ENCODE measurements at places on chromosomes 6 and 20. TPM values are rescaled to one million over a fixed set of nuclear protein-coding genes. Genes with fewer than 3 reads are reported as not detected.

- no peak for DNase-seq
Measured at GRCh38 chr6:105781248-105781647, 304.9 kb upstream of the PRDM1 start.

The GJA10 gene
- not detected for total RNA-seq

The RSPO4 gene
- not detected for total RNA-seq

The OPRL1 gene
- 1.3 TPM for total RNA-seq

DNA sequence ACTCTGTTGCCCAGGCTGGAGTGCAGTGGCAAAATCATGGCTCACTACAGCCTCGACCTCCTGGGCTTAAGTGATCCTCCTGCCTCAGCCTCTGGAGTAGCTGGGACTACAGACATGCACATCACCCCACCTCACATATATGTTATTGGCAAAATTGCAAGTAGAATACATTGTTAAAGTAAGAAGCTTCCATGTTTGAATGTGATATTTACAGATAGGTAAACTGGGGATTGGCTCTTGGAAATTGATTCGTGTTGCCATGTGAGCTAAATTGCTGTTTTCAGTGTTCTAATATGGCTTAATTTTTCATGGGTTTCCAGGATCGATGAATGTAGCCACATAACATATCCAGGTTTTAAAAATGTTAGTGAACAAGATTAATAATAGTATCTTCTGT is 149.0 kb upstream of the ZNF217 start:
- no peak for DNase-seq

DNA sequence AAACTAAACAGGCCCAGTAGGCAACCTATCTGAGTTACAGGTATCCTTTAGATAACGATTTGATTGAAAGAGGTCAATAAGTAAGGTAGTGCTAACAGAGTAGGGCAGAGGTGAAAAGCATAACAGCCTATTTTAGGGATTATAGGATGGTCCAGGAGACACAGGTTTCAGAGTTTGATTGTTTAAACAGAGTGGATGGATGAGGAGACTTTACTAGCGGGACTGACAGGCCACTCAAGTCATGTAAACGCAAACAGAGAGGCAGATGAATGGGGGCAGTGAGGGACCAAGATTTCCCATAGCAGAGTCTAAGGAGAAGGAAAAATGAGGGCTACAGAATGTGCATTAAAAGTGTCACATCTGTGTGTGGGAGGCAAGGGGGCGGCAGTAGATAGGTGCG is 4.8 kb downstream of the NEDD9 start:
- no peak for DNase-seq

DNA sequence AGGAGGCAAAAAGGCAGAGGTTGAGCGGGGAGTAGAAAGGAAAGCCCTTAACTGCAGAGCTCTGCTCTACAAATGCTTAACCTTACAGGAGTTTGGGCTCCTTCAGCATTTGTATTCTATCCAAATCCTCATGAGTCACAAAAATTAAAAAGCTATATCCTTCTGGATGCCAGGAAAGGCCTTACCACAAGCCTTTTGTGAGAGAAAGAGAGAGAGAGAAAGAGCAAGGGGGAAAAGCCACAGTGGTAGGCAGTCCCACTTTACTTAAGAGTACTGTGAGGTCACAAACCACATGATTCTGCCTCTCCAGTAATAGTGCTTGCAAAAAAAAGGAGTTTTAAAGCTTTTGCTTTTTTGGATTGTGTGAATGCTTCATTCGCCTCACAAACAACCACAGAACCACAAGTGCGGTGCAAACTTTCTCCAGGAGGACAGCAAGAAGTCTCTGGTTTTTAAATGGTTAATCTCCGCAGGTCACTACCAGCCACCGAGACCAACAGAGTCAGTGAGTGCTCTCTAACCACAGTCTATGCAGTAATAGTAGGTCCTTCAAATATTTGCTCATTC is at the start of gene RUNX2:
TSS of gene RUNX2 (plus strand) at position 375 of the 567 bp plus-strand sequence. CDS start 397 bp downstream, outside the sequence.
- no peak for DNase-seq

DNA sequence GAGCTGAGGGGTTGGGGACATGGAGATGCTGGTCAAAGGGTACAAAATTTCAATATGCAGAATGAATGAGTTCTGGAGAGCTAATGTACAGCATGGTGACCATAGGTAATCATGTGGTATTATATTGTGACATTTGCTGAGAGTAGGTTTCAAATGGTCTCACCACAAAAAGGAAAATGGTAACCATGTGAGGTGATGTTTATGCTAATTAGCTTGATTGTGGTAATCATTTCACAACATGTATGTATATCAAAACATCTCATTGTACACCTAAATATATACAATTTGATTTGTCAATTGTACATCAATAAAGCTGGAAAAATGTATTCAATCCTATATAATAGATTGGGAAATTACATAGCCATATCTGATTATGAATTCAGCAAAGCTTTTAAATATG is 29.5 kb upstream of the TMEM14A start:
- no peak for DNase-seq

The PDE7B gene
- 5.4 TPM for total RNA-seq

GRCh38 chr6:26159357-26160273 is 72.4 kb downstream of the HFE start:
- no peak for DNase-seq

DNA sequence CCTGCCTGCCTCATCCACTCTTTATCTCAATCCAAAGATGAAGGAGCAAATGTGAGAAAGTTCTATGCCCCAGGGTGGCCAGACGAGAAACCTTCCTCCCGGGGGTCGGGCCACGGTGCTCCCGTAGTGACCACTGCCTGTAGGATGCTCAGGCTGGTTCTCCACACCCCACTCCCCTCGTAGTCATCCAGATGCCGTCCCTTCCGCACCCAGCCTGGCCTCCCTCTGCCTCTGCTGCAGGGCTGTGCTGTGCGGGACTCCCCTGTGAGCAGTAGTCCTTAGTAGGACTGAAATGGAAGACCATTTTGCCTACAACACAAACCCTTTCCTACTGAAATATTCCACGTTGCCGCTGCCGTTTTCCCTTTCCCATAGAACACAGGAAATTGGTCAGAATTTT is 2.0 kb downstream of the TMC2 start:
- DNase-seq, result no peak

The KDM1B gene
- total RNA-seq, result 13.3 TPM

The HLA-DOA gene
- total RNA-seq, result 5.0 TPM

The TSBP1 gene
- not detected for total RNA-seq

DNA sequence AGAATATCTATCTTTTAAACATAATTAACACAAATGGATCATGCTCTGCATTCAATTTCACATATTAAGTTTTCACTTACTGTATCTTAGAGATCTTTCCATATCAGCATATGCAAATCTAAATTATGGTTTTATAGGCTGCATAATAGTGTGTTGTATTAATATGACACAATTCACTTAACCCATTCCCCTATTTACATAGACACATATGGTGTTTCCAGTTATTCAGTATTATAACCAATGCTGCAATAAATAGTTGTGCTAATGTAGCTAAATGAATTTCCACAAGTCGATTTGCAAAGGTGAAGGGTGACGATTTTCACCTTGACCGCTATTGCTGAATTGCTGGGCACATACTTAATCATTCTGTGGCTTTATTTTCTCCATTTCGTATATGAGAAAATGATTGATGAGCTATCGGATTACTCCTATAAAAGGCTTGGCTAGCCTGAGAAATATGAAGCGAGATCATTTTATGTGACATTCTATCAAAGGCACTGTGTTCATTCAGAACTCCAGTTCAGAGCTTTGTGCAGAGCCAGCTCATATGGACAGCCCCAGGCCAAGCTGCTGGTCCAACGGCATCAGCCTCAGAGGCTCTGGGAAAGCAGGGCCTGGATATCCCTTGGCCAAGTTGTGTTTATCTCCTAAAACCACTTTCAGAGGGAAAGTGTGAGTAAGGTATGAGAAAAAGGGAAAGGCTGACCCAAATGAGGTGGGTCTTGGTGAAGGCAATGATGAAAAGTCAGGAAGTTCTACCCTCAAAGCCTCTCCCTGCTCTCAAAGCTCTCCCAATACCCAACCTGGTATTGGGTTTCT is 50.8 kb downstream of the GFOD1 start:
- DNase-seq, result no peak

DNA sequence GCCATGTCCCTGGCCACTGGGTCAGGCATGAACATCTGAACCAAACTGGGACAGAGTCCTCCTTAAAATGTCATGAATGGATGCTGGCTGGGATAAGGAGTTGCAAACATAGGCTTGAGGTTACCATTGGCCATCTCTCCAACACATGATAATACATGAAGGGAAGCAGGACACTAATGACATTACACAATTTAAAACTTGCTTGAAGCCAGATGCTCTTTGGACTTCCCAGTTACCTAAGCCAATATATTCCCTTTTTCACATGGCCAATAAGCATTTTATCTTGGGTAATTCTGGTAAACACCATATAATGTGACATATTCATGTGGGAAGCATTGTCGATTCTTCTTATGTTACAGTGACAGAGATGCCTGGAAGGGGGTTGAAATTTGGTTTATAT is 148.0 kb upstream of the PLN start:
- DNase-seq, result no peak

DNA sequence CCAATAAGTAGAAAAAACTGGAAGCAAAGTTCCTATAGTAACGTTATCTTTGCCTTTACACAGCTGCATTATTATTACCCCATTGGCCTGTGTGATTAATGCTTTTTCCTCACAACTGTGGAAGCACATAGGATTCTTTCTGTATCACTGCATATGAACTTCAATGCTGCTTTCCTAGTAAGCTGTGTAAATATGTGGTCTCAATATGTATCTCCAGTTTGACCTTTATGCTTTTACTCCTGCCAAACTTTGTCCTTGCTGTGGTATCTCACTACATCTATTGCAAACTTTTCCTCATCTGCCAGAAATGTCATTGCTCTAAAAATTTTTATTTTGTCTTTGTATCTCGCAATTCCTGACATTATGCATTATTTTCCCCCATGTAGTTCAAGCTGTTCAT is 168.6 kb downstream of the ZFAND3 start:
- no peak for DNase-seq

The NKX2-2 gene
- total RNA-seq, result not detected

GRCh38 chr20:49426395-49426794 is 56.1 kb downstream of the KCNB1 start:
- no peak for DNase-seq
